ENCODE measurements at places on chromosomes 16 and 17.
A peak's percentile ranks its signal among the peaks of the same experiment; 100 is the strongest.

DNA sequence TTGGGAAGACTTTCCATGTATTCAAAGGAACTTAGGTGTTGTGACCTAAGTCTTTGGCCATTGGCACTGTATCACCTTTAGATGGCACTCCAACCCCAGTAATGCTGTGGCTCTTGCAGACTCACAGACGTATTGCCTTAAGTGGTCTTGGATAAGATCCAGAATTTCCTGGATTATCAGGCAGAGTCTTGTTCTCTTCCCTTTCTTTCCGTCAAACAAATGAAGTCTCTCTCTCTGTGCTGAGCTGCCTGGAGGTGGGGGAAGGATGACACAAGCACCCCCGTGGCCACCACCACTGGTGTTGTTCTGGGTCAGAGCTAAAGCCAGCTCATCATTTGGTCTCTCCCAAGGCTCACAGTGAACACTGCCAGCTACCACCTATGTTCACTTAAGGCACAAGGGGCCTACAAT, 789.9 kb upstream of the KIF2B start:
- peak; percentile 76 for DNase-seq

DNA sequence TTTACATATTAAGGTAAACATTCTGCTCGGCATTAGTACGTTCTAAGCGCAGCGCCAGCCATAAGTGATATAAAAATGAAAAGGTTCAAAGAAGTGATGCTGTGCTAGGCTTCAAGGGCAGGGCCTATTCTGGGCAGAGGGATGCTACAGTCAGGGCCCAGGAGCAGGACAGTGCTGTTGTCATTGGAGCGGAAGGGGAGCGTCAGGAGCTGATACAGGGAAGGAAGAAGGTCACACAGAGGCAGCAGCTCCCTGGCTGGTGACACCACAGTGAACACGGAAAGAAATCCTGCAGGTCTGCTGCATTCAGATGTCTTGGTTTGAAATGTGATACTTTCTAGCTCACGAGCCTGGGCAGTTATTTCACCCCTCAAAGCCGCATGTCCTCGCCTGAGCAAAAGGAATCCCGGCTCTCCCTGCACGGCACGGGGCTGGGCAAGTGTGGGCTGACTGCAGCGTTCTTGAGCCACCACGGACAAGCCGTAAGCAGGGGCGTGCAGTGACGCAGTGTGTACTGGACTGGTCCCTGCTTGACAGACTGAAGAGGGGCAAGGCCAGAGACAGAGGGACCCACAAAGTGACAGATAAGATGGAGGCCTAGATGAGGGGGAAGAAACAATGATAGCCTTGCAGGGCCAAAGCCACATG, 41.1 kb downstream of the ZCCHC14 start:
- DNase-seq = no peak

DNA sequence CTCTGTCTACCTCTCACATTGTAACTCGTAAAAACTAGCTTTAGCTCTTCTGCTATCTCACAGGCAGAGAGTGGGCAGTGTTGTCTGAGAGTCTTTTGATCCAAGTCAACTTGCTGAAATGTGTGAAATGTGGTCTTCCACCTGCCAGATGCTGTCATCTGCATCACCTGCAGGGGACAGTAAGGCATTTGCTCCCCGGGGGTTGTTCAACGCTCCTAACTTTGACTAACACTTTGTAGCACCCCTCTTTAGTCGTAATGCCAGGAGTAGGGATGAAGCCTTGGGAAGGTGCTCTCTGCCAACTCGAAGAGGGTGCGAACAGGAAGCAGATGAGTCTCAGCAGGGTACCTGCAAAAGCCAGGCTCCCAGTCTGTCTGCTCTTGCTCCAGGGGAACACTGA, 36.1 kb downstream of the SNX11 start:
- DNase-seq = no peak

DNA sequence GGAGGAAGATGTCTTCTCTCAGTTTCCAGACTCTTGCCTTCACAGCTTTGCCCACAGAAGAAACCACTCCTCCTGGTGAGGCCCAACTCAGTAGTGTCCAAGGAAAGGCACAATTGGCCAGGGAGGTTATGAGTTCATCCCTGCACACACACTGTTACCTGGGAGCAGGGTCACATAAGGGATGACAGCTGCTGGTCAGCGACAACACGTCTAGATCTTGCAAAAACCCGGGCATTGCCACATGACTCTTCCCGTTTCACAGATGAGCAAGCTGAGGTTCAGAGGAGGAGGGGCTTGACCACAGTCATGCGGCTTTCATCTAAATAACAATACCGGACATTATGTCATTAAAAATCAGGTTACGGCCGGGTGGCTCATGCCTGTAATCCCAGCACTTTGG, 186.0 kb downstream of the COPRS start:
- no peak for DNase-seq

- DNase-seq = no peak
Observed at GRCh38 chr16:87404764-87405625, 12.9 kb downstream of the MAP1LC3B start.

- DNase-seq = no peak
Observed at GRCh38 chr16:47956916-47957315, 198.9 kb downstream of the ABCC12 start.

- DNase-seq = peak; percentile 28
Observed at GRCh38 chr16:49012961-49013726, 268.5 kb downstream of the CBLN1 start.

DNA sequence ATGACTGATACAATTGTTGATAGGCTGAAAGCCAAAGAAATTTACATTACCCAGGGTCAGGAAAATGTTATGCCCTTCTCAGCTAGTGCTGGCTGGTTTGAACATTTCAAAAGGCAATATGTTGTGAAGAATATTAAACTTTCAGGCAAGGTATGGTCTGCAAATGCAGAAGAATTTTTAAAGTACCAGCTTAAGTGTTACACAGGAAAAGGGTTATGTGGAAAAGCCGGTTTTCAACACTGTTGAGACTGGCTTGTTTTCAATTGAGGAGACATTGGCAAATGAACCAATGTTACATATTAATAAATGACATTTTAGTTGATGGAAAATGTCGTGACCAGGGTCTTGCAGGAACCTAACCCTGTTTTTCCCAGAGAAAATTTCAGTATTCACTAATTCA, 215.8 kb upstream of the TBX2 start:
- DNase-seq = no peak

- DNase-seq = no peak
Observed at GRCh38 chr16:80705596-80705995, 98.8 kb downstream of the CDYL2 start.

- no peak for DNase-seq
Observed at GRCh38 chr17:10249271-10250010, 51.0 kb upstream of the GAS7 start.

- DNase-seq = no peak
Observed at GRCh38 chr16:10113248-10113647, 69.0 kb downstream of the GRIN2A start.

- DNase-seq = peak; percentile 1
Observed at GRCh38 chr17:71360301-71360700, 760.5 kb upstream of the SOX9 start.

GRCh38 chr17:15437303-15437635, 30.2 kb downstream of the CDRT4 start:
- DNase-seq = no peak

- DNase-seq = no peak
Observed at GRCh38 chr17:41145261-41145660, 4.4 kb downstream of the KRTAP4-5 start.

GRCh38 chr17:77617516-77617915, 341.0 kb upstream of the TNRC6C start:
- no peak for DNase-seq

DNA sequence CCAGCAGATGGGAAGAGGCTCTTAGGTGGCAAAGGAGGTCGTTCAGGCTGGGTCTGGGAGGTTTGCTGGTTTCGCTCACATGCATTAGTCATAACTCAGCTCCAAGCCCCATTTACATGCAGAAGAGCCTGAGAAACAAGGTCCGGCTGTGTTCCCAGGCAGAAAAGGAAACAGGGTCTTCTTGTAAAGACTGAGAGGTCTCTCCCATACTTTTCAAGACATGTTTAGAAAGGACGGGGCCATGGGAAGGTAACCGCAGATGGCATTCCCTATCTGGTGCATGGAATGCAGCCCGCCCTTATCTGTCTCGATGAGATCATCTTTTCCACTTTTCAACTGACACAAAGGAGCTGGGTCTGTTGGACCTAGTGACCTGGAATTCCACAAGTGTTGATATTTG, 389.0 kb upstream of the CDH11 start:
- DNase-seq = peak; percentile 78

DNA sequence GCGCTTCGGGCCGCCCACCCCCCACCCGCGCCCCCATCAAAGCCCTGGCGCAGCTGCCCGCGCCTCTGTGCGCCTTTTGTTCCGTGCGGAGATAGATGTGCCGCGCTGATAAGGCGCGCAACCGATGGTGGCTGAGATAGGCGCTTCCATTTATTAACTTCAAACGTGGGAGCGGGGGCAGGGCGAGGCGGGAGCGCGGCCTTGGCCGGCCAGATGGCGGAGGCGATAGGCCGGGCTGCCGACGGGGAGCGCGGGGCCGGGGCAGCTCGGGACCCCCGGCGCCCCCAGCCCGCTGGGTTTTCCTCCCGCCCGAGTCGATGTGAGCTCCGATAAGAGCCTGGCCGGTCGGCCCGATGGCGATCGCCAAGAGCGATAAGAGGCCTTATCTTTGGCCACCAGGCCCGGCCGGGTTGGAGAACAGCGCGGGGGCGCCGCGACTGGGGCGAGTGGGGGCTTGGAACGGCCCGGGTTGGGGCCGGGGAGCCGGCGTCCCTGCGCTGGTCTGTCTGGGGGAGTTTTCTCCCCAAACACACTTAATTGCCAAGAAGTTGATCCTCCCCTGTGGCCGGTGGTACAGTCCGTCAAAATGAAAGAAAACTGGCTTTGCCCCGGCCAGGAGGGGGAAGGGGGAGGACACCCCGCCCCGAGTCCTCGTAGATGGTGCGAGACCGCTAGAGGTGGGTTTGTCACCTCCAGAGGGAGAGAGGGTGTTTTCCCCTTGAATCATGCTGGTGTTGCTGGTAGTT, 2.7 kb downstream of the ZFPM1 start:
- DNase-seq = peak; percentile 60

DNA sequence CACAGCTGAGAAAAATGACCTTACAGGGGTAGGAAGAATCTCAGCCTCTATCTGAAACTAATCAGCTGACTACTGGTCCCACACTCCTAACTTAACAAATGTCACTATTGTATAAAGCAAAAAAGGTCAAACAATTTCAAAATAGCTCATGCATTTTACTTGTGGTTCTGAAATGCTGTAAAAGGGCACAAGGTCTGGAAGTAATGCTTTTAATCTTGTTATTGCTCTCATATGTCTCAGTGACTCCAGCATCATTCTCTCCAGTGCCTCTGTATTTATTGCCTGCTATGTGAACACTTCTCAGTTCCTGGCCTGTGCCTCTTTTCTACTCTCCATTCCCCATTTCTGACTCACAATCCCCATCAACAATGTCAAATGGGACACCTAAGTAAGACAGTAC, 937.7 kb downstream of the CDH11 start:
- no peak for DNase-seq

DNA sequence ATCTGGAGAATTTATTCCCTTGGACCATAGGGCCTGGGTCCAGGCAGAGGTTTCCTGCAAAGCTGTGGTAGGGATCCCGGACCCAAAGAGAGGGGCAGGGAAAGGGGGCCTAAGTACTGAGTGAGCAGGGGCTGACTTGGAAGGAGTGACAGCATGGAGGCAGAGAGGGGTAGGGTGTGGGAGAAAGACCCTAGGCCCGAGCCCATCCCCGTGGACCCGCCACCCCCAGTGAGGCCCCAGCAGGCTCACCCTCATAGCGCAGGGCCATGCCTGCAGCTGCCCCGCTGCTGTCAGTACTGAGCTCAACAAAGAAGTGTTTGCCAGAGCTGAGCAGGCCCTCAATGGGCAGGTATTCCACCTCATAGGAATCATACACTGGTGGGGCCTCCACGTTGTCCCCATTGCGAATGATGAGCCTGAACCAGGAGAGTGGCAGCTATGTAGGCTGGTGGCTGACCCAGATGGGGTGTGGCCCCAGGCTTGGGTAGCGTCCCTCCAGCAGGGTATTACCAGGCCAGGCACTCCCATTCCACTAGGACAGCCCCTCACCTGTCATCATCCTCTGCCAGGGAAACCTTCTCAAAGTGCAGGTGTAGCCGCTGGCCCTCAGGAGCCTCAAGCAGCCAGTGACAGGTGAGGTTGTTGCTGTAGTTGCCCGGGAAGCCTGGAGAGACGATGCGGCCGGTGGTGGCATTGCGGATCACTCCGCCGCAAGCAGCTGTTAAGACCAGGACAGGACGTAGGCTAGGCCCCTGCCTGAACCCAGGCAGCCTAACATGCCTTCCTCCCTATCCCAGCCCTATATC, 9.1 kb upstream of the PHF12 start:
- no peak for DNase-seq

GRCh38 chr16:27287887-27288286, 19.3 kb upstream of the NSMCE1 start:
- no peak for DNase-seq

DNA sequence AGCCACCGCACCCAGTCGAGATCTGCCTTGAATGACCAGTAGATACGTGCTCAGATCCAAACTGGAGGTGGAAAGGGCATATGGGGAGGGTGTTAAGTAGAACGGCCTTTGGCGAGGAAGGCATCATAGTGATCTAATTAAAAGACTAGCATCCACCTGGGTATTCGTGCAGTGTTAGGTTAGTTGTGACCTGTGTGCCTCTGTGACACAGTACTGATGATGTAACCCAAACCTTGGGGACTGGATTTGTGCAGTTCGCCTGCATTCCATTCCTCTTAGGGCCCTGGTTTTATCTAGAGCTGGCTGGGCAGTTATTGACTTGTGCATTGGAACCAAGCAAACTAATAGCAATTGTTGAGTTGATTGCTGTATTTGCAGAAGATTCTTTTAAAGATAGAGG, 47.9 kb downstream of the SNX29 start:
- DNase-seq = no peak

DNA sequence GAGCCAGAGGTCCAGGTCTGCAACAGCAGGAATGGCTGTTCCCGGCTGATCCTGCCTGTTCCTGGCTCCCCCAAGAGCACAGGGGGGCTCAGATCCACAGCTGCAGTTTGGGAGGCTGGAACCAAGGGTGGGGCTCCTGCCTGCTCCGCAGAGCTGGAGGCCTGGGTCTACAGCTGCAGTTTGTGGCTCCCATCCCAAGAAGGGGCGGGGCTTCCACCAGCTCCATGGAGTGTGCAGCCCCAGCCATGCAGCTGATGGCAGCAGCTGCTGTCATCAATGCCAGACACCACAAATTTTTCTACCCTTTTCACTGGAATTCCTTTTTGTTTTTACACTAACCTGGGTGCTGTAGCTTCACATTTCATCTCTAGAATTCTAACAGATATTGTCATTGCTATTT, 135.4 kb upstream of the KIF2B start:
- DNase-seq = no peak

- no peak for DNase-seq
Observed at GRCh38 chr16:30088832-30089624, 2.7 kb downstream of the TBX6 start.
